ENCODE measurements at places on chromosomes 11 and 22. TPM values are rescaled to one million over a fixed set of nuclear protein-coding genes. Genes with fewer than 3 reads are reported as not detected.

HEPN1 gene
- total RNA-seq = not detected

CELSR1 gene
- 52.6 TPM for total RNA-seq

OR10A2 gene
- total RNA-seq = not detected

PTPN5 gene
- not detected for total RNA-seq

GRAP2 gene
- not detected for total RNA-seq

ANGPTL5 gene
- not detected for total RNA-seq

C22orf31 gene
- total RNA-seq = not detected

OR51M1 gene
- total RNA-seq = not detected

BIK gene
- total RNA-seq = 9.9 TPM

GLYAT gene
- not detected for total RNA-seq

OR51I1 gene
- not detected for total RNA-seq

BACE1 gene
- total RNA-seq = 7.8 TPM

GGTLC3 gene
- not detected for total RNA-seq

PPP6R3 gene
- 62.0 TPM for total RNA-seq

TSSK2 gene
- total RNA-seq = not detected

THY1 gene
- 26.0 TPM for total RNA-seq

DNHD1 gene
- total RNA-seq = 2.4 TPM

OR52H1 gene
- not detected for total RNA-seq
